ENCODE measurements at places on chromosomes 4 and X.

DNA sequence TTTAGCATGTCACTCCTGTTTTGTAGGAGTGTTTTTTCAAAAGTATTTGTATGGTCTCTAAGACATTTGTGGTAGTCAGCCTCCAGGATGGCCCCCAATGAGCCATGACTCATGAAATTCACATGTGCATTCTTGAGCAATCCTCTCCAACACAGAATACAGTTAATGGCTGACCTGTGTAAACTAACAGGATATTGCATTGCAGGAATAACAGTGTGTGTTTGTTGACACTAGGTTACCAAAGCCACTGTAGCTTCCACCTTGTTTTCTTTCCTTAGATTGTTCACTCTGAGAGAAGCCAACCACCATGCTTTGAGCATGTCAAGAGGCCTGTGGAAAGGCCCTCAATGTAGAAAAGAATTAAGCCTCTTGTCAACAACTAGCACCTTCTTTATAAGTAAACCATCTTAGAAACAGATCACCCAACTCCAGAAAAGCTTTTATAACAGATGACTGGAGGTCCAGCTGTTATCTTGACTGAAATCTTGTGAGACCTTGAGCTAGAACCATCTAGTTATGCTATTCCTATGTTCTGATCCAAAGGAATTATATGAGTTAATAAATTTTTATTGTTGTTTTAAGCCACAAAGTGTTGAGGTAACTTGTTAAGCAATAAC is 28.5 kb downstream of the TBCK start:
- no peak for DNase-seq

- DNase-seq = no peak
These were observed 107.0 kb upstream of the HPGD start for GRCh38 chr4:174629265-174629664.

DNA sequence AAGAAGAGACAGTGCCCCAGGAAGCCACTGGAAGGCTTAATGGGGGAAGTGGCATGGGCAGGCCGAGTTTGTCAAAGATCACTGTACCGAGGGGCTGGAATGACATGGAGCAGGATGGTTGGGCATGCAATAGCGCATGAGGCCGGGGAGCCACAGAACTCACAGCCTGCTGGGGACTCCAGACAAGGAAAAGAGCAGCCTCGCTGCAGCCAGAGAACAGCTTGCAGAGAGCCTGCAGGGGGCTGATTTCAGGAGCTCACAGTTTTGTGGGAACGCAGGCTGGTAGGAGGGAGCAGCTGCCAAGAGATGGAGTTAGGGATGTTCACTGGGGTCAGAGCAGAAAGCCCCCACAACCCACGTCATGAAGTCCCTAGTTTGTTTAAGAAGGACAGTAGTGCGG is 45.4 kb downstream of the STOX2 start:
- no peak for DNase-seq

GRCh38 chr4:2462218-2462991 is 6.5 kb upstream of the RNF4 start:
- DNase-seq = peak; percentile 22

DNA sequence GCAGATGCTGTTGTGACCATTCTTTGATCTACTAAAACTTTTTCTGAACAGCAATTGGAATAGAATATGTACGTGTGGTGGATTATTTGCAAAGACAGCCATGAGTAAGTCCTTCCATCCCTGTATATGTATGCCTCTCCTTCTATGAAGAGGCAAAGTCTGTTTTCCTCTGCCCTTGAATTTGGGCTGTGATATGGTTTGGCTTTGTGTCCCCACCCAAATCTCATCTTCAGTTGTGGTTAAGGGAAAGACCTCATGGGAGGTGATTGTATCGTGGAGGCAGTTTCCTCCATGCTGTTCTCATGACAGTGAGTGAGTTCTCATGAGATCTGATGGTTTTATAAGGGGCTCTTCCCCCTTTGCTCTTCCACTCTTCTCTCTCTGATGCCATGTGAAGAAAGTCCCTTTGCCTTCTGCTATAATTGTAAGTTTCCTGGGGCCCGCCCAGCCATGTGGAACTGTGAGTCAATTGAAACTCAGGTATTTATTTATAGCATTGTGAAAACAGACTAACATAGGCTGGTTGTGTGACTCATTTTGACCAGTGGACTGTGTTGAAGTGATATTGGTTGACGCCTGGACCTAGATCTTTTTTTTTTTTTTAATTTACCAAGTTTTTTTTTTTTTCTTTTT is 108.3 kb upstream of the CAMK2D start:
- peak; percentile 13 for DNase-seq

DNA sequence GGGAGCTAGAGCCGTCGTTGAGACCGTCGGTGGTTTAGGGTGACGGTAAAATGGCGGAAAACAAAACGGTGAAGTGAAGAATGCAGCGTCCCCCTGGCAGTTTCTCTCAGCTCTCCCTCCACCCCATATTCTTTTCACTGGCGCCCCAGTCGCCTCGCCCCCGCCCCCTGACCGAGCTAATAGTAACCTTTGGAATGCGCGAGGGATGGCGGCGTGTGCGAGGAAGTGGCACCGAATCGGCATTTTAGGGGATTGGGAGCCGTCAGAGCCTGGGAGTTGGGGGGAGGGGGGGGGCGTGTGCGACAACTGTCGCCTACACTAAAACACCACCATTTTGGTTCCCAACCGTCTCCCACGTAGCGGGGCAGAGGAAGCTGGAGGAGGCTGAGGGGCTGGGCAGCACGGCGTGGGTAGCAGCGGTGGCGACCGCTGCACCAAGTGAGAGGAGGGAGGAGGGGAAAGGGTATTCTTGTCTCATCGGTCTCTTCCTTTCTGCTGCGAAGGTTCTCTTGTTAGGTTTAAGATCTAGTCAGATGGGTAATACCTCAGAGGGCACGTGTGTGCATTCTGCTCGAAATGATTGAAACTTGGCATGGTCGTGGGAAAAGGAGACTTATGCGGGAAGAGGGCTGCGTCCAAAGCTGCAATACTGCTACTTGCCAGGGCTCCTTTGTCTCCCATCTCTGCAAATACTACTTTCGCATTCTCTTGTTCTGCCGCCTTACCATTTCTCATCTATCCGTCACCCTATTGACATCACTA is 840 bp downstream of the ZNF711 start:
- DNase-seq = no peak

DNA sequence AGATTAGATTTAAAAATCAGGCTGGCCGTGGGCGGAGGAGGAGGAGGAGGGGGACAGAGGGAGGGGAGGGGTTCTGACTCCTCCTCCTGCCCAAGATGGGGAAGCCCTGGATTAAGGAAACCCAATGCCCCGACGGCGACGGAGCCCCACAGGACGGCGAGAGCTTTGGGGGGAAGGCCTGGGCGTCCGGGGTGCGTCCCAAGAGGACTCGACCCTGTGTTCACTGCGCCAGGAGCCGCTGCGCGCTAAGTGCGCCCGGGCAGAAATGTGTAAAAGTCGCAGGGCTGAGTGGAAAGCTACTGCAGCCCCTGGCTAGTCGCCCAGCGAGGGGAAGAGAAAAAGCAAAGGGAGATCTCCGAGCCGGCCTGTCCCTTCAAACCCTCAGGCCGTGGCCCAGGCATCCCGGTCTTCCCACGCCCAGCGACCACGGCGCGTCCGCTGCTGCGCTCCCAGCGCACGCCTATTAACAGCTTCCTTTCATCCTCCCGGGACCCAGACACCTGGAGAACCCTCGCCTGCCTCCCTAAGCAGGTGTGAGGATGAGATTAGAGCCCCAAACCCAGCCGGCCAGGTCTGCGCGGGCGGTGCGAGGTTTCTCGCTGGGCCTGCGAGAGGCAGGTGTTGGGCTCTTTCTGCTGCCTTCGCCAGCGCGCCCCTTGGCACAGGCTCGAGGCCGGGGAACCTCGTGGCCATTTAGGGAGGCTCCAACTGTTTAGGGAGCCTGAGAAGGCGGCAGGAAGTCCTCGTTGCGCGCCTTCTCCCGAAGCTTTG is 1.4 kb upstream of the RPS6KA3 start:
- DNase-seq = no peak

DNA sequence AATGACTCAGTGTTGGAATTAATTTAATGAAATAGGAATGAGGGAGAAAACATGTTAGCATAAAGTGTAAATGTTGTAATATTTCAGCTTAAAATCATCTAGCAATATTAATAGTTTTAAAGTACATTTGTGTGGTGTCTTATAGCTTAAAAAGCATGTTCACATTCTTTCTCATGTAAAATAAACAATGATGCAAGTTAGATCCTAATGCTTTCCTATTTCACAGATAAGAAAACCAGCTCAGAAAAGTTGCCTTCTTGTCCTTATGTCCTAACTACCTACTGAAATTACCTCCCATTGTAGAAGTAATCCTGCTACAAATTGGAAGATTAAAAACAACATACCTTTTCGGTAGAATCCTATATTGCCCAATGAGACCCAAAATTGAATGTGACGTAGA is 40.9 kb upstream of the PRDM8 start:
- DNase-seq = no peak

DNA sequence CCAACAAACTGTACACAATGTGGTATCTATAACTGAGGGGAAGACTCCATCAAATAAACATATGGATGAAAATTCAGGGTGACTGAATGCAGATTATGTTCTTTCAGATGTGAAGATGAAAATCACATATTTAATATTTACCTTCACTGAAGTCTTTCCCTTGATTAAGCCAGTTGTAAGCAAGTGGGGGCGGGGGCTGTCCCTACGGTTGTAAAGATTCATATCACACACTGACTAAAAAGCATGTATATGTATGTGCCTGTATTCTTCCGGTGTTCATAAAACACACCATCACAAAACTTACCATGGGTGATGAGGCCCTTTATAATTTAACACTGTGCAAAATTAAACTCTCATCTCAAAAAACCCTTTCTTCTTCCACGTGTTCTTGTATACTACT is 1.3 kb downstream of the TAB3 start:
- peak; percentile 24 for DNase-seq

- no peak for DNase-seq
These were observed 30.6 kb downstream of the WDR1 start for GRCh38 chr4:10085828-10086505.

DNA sequence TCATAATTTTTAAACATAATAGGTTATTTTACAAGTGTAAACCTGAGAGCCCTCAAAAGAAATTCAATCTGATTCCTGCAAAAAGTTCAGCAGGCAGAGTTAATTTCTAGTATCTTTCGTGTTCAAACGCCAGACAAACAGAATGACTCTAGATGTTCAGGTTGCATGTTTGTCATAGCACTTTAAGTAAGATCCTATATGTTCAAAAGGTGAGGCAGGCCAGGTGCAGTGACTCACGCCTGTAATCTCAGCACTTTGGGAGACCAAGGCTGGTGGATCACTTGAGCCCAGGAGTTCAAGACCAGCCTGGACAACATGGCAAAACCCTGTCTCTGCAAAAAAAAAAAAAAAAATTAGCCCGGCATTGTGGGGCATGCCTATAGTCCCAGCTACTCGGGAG is 1.1 kb upstream of the RASSF6 start:
- DNase-seq = no peak
